Hepatic stellate cell (primary cell): ENCODE measurements at places on chromosomes 6 and 20.

DNA sequence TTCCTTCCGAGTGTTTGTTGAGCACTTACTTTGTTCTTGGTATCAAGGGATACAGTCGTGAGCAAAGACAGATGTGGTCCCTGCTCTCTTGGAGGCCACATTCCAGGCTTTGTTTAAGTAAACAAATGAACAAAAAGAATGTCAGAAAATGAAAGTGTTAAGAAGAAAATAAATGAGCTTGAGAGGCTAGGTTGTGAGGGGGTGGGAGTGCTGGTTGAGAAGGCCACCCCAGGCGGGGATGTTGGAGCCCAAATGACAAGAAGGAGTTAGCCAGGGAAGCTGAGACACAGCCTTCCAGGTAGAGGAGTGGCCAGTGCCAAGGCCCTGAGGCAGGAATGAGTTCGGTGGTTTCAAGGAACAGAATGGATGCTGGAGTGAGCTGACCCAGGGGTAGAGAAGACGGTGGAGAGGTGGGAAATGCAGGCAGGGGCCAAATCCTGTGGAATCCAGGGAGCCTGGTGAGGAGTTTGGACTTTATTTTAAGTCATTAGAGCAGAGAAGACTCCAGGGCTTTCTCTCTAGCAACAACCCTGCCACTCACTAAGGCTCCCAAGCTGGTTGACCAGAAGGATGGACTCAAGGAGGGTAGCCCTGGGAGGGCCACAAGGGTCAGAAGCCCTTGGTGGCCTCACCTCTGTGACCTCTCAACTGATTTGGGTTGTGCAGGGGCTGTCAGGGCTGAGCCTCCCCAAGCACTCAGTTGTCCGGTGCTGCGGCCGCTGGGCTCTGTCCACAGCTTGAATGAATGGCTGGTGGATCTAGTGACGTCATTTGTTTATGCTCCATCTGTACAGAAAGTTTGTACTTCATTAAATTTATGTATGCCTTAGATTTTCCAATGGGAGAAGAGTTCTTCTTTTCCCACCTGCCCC lies 66.0 kb upstream of the STX16 start:
- peak; percentile 54 for DNase-seq

GRCh38 chr6:13486679-13487121 lies 700 bp downstream of the GFOD1 start:
- DNase-seq = peak; percentile 82

- no peak for DNase-seq
Observed at GRCh38 chr6:134318236-134318973, 493 bp upstream of the SGK1 start.

- no peak for DNase-seq
Observed at GRCh38 chr6:54907355-54907754, 60.8 kb downstream of the FAM83B start.

- DNase-seq = no peak
Observed at GRCh38 chr20:51174536-51174935, 151.6 kb upstream of the KCNG1 start.

GRCh38 chr6:55379895-55380294 lies 52.6 kb downstream of the GFRAL start:
- DNase-seq = no peak

GRCh38 chr20:63693733-63694583 lies 2.5 kb upstream of the TNFRSF6B start:
- no peak for DNase-seq

- DNase-seq = no peak
Observed at GRCh38 chr6:37491830-37492208, 7.9 kb downstream of the CCDC167 start.

- DNase-seq = no peak
Observed at GRCh38 chr6:168343239-168344150, 23.9 kb upstream of the DACT2 start.

DNA sequence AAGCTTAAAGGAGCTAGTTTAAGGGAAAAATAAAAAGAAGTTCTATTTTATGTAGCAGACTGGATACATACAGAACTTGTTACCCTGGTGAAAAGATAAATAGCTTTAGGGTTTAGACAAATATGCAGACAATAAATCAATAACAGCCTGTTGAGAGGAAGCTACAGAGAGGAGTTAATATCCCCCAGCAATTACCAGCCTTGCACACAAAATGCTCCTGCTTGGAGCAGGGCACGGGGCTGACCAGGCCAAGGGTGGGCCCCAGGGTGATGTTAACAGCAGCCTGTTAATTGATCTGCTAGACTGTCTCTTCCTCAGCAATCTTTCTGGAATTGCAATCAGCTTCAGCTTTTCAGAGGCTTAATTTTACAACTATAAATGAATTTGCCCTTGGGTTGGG lies 125.1 kb upstream of the SOX4 start:
- no peak for DNase-seq

DNA sequence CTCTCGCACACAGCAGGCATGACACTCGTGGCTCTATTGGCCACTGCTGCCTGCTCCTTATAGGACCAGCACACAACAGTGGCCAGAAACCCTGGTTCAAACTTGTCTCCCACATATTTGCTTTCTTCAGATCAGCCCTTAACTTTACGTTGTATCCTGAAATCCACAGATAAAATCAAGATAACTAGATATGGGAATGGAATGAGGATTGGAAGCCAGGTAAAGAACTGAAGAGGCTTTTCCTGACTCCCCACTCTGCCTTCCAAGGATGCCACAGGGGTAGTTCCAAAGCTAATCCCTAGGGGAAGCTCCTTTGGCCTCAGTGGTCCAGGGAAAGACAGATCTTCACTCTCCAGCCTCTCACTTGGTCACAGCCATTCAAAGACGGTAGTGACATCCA lies 86.5 kb downstream of the INSM1 start:
- no peak for DNase-seq

- DNase-seq = no peak
Observed at GRCh38 chr20:54345821-54346220, 129.6 kb upstream of the DOK5 start.
